ENCODE measurements at places on chromosomes 2 and 18.

DNA sequence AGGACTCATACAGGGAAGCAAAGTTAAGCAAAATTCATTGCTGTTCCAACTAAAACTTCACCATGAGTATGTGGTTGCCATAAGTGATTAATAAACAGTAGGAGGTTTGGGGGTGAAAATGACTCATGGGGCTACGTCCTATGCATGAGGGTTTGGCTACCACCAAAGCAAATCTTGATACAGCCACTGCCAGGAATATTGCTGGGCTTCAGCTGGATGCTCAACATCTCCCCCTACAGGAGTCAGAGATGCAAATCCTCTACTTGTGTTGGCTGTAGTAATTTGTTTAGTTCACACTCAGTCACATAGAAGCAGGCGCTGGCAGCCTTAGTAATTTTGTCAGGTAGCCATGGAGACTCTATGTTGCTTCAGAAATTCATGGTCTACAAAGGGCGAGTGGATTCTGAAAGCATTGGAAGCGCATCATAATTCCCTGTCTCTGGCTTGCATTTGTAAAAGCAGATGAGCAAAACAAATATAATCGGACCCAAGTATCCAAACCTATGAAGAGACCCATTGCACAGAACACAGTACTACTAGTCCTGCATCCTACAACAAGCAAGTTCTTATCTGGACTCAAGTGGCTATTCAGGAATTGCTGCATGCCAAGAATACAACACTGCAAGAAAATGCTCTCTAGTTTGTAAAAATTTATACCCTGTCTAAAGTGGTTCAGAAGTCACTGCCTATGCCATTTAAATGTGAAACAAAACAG, 76.0 kb downstream of the CD28 start:
- DNase-seq: peak; percentile 57

DNA sequence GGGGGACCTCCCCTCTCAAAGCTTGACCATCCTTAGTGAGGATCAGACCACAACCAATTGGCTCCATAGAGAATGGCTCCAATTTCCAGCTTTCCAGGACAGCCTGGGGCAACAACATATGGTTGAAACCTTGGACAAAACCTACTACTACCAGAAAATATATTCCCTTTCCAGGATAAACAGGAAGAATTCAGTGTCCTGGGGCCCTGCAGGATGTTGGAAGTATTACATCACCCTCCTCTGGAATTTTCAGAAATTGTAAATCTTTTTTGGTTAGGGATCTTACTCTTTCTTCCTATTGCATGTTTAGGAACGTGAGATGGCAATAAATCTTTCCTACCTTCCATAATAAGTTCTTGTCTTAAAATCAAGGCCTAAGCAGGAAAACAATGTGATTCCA, 158.9 kb upstream of the MEIS1 start:
- DNase-seq: no peak

DNA sequence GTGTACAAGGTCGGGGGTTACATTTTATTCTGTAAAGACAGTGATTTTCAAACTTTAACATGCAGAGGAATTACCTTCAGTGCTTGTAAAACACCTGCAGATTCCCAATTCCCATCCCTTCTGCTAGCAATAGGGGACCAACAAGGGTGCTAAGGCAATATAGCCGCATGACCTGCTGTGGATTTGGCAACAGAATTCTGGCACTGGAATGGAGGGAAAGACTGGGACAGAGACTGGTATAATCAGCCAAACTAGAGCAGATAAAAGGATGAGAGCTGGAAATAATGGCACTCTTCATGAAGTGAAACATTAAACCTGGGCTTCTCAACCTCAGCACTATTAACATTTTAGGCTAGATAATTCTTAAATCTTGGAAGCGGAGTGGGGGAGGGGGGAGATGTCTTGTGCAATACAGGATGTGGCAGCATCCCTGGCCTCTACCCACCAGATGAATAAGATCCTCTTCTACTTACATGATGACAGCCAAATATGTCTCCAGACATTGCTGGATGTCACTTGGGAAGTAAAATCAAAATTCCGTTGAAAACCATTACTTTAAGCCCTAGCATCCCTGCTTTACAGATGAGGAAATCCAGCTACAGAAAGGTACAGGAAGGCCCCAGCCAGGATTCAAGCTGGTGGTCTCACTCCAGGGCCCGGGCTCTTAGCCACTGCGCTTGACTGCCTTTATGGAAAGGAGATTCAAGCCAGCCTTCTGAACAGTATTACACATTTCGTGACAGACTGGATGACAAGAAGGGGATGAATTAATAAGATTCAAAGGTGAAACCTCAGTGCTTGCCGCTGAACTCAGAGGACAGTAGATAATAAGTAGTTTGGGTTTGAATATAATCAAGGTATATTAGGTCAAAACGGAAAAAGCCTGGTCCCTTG, 1.7 kb downstream of the EVA1A start:
- no peak for DNase-seq

DNA sequence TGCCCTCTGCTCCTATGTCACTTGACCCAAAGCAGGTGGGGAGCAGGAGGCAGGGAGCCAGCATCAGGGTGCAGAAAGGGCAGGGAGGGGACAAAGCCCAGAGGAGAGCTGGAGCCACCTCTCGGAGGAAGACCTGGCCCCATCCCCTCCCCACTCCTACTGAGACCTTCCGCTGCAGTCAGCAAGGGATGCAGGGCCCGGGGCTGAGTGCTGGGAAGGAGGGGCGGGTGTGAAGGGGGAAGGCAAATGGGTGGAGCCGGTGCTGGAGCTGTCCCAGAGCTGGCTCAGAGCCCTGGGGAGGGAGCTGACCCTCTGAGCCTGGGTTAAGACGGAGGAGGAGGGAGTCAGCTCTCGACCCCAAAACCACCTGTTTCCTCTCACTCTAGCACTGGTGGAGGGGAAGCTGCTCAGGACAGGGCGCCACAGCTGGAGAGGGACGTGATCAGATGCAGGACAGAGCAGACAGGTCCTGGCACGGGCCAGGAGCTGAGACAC, 33.8 kb downstream of the HS1BP3 start:
- no peak for DNase-seq

GRCh38 chr2:159044804-159045286, 76.4 kb downstream of the TANC1 start:
- DNase-seq: no peak

DNA sequence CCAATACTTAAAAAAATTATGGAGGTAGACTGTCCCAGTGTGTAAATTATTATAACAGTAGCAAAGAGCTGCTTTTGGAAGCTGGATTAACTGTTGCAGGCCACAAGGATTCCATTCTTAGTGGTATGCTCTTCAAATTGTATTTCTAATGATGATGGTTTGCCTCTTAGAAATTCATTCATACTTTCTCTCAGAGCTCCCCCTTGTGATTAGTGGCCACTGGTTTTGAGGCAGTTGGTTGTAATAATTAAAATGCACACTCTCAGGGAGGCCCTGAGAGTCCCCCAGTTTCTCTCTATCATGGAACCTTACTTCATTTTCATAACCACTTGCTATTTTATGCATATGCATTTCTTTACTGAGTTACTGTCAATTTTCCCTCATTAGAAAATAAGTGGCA, 122.5 kb downstream of the PLA2R1 start:
- DNase-seq: peak; percentile 16

GRCh38 chr2:237874585-237875161, 15.2 kb downstream of the RAMP1 start:
- DNase-seq: no peak

DNA sequence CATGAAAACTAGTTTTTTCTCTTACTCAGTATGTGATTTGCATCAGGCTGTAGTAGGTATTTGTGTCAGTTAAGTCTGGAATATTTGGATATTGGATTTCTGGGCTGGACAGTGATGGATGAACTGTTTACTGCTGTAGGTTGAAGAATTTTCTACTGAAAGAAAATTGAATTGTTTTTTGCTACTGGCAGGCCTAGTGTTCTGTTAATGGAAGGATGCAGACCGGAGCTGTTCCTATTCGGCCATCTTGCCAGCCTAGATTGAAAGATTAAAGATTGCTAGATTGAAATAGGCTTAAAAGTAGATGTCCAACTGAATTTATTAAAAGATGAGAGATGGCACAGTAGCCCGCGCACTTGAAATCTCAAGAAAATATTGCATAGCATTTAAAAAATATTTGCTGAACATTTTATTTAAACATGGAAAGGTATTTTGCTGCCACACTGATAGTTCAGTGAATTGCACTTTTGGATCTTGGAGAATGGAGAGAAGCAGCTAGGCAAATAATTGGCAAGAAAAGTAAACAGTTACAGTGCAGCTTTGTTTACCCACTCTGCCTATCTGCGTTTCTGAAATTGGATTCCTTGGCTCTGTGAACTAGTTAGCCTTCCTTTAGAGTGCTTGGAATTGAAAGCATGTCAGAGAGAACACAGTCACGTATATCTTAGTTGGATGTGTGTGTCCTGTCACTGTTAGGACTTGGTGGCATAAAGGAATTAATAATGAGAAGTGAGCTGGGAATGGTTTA, 54.1 kb downstream of the EPB41L5 start:
- no peak for DNase-seq

GRCh38 chr2:42068571-42069178, 20.9 kb downstream of the PKDCC start:
- DNase-seq: no peak

DNA sequence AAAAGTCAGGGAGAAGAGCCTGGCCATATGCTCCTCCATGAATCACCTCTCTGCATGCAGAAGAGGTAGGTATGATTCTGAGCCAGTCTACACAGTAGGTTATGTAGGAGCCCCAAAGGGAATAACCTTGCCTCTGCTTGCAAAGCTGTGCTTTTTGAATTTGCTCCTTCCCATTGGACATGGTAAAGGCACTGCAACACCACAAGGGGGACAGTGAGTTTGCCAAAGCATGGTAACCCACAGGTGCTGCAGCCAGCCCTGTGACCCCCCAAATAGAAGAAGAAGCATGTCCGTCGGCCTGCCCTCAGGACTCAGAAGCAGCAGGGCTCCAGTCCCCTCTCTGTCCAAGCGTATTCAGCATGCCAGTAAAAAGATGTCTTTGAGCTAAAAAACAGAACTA, 51.0 kb upstream of the BCL2L11 start:
- no peak for DNase-seq

DNA sequence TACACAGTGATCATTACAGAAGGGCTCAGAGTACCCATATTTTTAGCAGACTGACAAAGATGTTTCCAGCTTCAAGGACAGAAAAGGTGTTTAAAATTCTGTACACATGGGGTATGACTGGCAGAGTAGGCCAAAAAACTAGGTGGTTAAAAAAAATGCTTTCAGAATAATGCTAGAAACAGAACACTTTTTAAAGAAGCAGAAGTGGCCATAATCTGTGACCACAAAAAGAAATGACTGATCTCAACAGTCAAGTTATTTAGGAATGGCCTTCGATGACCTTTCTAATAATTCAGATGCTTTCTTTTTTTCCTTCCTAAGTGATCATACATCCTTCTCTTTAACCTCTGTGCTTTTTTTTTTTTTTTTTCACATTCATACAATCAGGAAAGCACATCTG, 4.1 kb upstream of the AQP4 start:
- DNase-seq: no peak

- DNase-seq: no peak
Observed at GRCh38 chr2:112997151-112997550, 8.1 kb upstream of the IL36A start.

GRCh38 chr2:177547122-177547521, 154.5 kb downstream of the AGPS start:
- no peak for DNase-seq

- DNase-seq: no peak
Observed at GRCh38 chr2:124081154-124081716, 56.1 kb downstream of the CNTNAP5 start.

DNA sequence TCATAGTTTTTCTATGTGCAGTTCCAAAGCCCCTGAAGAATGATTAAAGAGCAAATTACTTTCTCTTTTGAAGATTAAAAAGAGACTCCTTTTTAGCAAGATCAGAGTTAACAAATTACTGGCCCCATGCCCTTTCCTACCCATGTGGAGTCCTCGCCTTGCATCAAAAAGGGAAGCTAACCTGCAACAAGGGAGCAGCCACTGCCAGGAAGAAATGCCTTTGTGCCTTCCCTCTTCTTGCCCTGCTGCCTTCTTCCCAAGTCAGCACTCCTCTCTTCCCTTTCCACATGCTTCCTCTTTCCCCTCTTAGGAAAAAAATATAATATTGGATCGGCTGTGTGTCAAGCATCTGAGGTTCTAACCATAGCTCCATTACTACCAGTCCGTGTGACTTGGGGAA, 37.1 kb upstream of the CYP1B1 start:
- no peak for DNase-seq

GRCh38 chr2:42036413-42036812, 11.4 kb upstream of the PKDCC start:
- DNase-seq: no peak

DNA sequence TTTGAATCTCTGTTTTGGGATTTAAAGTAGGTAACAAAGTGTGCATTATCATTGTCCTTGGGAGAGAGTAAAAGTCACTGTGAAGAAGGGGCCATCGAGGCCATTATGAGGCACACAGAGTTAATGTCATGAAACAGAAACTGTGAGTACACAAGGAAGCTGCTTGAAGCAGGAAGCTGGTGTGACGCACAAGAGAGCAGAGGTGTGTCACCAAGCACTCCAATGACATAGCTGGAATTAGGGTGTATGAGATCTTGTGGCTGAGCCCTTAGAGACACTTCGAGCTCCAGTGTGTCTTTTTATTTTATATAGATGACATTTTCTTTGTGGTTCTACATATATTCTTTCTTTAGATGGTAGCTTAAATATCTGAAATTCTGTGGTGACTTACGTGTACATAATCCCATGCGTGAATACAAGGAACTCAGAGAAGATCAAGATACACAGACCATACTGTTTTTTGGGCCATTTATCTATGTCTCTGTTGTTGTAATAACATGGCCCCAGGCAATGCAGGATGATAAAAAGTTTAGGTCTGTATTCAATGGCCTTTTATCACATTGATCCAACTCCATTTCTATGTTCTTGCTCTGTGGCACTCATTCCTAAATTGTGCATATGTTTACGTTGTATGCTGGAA, 164.7 kb upstream of the FAM98A start:
- DNase-seq: no peak

DNA sequence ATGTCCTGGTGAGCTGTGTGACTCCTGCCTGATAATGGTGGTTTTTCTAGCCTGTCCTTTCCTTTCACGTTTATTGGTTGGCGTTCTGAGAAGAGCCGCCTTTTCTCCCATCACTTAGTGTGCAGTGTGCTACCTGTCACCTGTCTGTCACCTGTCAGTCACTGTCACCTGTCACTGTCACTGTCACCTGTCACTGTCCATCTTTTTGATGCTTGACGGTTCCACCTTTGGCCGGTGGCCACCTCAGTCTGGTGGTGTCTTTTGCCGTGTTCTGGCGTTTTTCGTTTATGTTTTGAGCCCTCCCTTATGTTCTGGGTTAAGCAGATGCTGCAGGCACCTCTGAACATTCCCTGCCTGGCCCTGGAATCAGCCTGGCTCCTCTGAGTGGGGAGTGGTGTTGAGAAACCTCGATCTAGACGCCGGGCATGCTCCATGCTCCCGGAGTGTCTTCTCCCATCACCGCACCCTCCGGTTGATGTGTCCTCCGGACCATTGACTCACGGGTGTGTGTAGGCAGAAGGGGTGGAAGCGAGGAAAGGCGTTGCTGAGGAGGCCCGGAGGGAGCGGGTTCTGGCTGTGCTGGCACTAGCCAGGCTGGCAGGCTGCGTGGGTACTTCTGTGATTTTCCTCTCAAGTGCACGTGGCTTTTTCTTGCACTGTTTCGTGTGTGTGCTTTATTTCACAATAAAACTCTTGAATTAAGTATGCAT, 20.7 kb downstream of the DTYMK start:
- no peak for DNase-seq

GRCh38 chr2:112310906-112311305, 35.5 kb downstream of the ZC3H6 start:
- no peak for DNase-seq

GRCh38 chr18:10020171-10020570, 106.4 kb downstream of the VAPA start:
- DNase-seq: no peak
